ENCODE measurements at places on chromosomes 6 and 20.

DNA sequence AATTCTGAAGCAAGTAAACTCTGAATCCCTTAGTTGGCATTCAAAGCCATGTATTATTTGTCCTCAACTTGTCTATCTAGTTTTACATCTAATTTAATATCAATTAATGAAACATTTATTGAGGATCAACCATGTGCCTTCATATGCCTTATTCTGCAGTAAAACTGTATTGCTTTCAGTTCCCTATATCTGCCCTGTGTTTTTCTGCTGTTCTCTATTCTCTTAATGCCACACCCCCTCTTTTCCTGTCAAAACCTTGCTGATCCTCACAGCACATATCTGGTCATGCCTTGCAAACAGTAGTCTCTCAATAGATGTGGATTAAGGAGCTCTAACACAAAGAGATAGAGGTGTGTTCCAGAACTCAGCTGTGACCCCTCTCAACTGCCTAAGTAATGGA lies 2.0 kb downstream of the FIG4 start:
- DNase-seq = no peak

- no peak for DNase-seq
Observed at GRCh38 chr6:27230758-27231111, 16.8 kb upstream of the PRSS16 start.

- no peak for DNase-seq
Observed at GRCh38 chr6:148811459-148811858, 64.6 kb downstream of the UST start.

DNA sequence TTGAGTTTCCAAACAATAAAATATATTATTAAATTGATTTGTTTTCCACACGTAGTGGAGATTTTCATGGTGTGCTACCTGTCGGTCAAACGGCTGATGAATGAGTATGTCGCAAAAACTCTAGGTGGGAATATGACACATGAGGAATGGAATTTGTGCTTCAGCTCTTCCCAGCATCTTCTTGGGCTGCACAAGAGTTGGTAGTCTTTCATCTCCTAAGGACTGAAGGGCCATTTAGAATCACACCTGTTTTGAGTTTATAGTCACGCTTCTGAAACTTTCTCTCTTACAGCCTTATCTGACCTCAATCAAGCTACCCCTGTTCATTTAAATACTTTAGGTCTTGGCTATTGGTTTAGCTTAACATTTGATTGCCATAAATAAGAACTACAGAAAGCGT lies 157.7 kb upstream of the AKAP12 start:
- DNase-seq = no peak

GRCh38 chr6:37429352-37429750 lies 3.7 kb upstream of the CMTR1 start:
- no peak for DNase-seq

- DNase-seq = no peak
Observed at GRCh38 chr20:3733119-3733995, 872 bp downstream of the HSPA12B start.

GRCh38 chr6:47428288-47428687 lies 49.3 kb upstream of the CD2AP start:
- DNase-seq = no peak

DNA sequence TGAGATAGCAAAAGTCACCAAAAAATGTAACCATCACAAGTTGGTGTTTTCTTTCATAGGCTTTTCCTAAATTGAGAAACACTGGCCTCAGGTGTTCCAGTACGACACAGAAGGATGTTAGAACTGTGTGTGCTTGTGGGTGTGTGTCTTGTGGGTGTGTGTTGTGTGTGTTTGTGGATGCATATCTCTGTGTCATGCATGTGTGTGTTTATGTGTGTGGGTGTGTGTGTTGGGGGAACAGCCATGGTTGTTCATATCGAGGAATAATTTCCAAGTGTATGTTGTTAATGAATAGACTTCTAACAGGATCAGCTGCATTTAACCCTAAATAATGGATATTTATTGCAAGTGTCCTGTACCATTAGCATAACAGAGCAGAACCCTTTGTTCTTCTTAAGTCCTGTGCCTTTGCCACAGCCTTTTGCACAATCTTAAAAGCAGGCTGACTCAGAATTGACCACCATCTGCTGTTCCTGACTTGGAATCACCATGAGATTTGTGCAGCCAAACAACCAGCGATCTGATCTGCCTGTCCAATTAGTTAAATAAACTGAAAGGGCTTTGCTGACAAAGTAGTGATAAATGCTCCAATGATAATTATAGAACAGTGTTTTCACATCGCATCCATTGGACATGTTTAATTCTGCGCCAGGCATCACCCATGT lies 7.6 kb downstream of the CD93 start:
- DNase-seq = no peak

DNA sequence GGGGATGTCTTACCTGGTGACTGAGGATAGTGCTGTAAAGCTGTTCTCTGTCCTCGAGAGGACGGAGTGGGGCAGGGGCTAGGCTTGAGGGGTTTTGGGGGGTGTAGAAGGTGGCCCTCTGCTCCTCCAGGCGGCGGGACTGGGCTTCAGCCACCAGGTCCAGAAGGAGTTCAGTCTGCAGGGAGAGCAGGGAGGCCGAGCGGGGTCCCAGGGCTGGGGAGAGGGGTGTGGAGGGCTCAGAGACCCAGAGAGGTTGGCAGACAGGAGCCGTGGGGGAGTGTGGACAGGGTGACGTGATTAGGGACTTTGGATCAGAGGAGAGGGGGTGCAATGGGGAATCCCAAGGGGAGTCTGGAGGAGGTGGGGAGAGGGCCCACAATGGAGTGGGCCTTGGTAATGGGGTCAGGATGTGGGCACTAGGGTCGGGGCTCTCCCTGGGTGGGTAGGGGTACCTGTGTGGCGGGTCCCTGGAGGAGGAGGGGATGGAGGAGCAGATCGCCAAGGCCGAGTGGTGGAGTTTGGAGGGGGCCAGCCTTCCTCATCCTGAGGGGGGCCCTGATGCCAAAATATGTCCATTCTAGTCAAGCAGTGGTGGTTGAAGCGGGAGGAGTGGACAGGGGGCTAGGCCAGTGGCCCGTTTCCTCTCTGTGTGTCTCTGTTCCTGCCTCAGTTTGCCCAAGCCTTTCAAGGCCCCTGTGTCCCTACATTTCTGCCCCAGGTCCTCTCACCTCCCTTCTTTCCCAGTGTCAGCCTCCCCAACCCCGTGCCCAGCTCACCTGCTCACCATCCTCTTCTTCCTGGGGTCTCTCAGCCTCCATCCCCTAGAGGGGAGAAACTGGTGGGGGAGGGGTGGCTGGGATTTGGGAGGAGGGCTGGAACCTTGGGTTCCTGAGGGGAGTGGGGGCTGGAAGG lies 491 bp downstream of the GPSM3 start:
- DNase-seq = no peak

DNA sequence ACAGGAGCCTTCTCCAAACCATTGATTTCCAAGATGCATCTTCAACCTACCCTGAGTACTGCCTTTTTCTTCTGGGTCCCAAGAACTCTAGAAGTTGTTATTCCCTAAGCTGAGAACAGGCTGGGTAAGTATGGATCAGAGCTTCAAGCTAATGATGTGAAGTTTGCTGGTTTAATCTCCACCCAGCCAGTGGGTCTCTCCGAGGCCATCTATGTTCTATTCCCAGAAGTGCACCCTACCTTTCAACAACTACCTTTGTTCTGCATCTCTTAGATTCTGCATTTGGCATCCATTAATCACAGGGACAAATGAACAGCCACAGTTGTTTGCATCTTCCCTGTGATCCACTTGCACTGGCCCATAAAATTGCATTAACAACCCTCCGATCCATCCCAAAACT lies 246.2 kb downstream of the HIVEP2 start:
- no peak for DNase-seq

DNA sequence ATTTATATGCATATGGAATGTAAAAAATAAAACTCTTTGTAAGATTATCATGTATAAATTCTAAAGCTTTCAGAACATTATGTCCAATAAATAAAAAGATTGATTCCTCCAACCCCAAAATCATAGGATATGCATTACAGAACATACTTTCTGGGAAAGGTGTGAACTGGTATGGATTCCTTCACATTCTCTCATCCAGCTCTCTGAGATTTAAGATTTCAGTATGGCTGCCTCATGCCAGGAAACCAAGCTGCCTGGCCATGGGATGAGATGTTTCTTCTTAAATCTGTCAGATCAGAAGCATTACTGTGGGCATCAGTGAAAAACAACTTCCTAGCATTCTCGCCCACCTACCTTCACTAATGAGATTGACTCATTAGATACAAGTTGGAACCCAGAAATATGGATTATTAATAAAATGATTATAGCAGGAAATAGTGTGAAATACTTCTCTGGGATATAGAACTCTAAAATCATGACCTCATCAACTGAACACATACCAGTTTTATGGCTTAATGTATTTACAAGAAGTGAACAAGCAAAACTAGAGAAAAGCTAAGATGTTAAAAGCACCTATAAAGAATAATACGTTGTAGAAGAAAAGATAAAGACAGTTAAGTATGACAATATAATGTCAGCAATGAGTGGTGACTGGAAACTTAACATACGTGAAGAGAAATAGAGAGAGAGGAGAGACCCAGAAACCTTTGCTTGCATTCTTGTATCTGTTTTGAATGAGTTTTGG lies 171.6 kb upstream of the PHACTR1 start:
- DNase-seq = no peak

Data from activated T-cell treated with anti-CD3 and anti-CD28 coated beads for 24 hours (primary cell).